Thyroid gland (tissue), 4 donors: ENCODE measurements at places on chromosomes 13 and 19. TPM values are rescaled to one million over a fixed set of nuclear protein-coding genes. Genes with fewer than 3 reads are reported as not detected.

DNA sequence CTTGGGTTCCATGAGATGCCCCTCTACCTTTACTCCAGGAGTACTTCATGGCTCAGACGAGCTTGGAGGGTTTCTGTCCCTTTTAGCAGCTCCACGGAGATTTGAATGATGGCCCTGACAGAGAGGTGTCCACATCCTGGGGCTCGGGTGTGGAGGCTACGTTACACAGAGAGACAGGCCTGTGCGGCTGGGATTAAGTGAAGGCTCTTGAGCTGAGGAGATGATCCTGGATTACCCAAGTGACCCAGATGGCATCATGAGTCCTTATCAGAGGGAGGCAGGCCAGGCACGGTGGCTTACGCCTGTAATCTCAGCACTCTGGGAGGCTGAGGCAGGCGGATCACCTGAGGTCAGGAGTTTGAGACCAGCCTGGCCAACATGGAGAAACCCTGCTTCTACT lies 12.4 kb downstream of the DPP9 start:
- no peak overlapping the region for H3K4me3 ChIP-seq
- DNase-seq = no peak
- no peak overlapping the region for H3K27ac ChIP-seq
- H3K4me1 ChIP-seq = no peaks in the 10 kb centered on the region
- H3K27me3 ChIP-seq = no peaks in the 10 kb centered on the region

GRCh38 chr19:19535311-19536191 lies 2.5 kb upstream of the CILP2 start:
- no peak for DNase-seq
- H3K4me3 ChIP-seq = no peak overlapping the region
- H3K36me3 ChIP-seq = no peaks in the 10 kb centered on the region

GRCh38 chr13:19713186-19713965 lies 69.4 kb downstream of the PSPC1 start:
- no peak overlapping the region for H3K27ac ChIP-seq
- H3K4me3 ChIP-seq = no peak overlapping the region
- H3K36me3 ChIP-seq = no peaks in the 10 kb centered on the region
- DNase-seq = no peak
- no peaks in the 10 kb centered on the region for H3K4me1 ChIP-seq
- H3K27me3 ChIP-seq = no peaks in the 10 kb centered on the region

DNA sequence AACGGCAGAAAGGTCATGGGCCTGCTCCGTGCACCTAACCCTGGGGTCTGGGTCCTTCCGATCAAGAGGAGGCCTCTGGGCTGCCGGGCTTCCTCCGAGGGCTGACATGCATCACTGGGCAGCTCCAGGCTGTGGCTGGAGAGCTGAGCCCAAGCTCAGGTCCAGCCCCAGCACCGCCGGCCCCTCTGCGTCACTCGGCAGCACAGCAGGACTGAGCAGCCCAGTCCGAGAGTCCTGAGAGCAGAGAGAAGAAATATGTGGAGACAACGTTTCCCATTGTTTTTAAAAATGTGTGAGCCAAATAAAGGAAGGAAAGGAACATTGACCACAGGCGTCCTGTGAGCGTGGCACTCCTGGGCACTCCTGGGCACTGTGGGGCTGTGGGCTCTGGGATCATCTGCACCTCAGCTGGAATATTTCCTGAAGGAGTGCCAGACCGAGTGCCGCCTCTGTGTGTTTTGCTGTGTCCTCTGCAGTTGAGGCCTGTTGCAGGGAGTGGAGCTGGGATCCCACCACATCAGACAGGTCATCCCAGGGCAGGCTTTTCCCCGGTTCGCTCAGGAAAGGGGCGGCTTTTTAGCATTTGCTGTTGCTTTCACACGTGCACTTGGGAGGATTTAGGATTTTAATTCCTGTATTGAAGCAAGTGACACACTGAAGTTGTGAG lies 37.8 kb upstream of the TFDP1 start:
- H3K36me3 ChIP-seq = no peaks in the 10 kb centered on the region
- no peaks in the 10 kb centered on the region for H3K27me3 ChIP-seq
- no peak overlapping the region for H3K27ac ChIP-seq
- H3K4me1 ChIP-seq = peaks cover 19% of the 10 kb centered on the region

- DNase-seq = no peak
- no peaks in the 10 kb centered on the region for H3K27me3 ChIP-seq
- no peak overlapping the region for H3K4me3 ChIP-seq
- no peak overlapping the region for H3K27ac ChIP-seq
- no peaks in the 10 kb centered on the region for H3K36me3 ChIP-seq
Observed at GRCh38 chr13:77388944-77389624, 62.2 kb upstream of the MYCBP2 start.

DNA sequence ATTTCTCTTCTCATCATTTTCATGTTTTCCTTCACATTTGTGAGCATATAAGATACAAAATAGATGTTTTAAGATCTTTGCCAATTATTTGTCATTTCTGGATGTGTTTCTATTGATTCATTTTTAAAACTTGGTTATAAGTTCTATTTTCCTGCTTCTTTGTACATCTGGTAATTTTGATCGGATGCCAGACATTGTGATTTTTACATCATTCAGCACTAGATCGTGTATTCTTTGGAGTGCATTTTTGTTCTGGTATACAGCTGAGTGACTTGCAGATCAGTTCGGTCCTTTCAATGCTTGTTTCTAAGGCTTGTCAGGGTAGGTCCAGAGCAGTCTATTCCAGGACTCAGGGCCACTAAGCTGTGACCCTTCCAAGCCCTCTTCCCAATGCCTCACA lies 198.2 kb downstream of the KLF12 start:
- H3K4me3 ChIP-seq = no peak overlapping the region
- no peak overlapping the region for H3K27ac ChIP-seq
- no peak for DNase-seq
- H3K4me1 ChIP-seq = peaks cover 3% of the 10 kb centered on the region

Gene CACNG6
- total RNA-seq = not detected

DNA sequence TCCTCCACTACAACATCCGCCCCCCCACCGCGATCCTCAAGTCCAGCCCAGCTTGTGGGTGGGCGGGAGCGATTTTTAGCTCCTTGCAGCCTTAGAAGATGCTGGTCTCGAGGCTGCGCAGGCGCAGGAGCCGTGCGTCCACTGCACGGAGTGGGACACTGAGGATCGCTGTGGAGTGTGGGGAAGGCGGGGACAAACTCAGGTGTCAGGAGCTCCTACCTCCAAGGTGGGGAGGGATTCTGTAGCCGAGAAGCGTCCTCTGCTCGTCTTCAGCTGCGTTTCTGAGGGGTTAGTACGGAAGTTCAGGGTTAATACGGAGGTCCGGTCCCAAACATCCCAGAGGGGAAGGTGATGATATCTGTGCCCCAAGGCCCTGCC lies at the start of gene RTBDN:
Gene RTBDN, minus strand, starts transcription at position 14 of the 378 bp plus-strand sequence. CDS start 4,600 bp downstream, outside the sequence.
- H3K27me3 ChIP-seq = peaks cover 54% of the 10 kb centered on the region
- H3K4me3 ChIP-seq = no peak within 1 kb of the TSS
- H3K4me1 ChIP-seq = peaks cover 26% of the 10 kb centered on the region
- no peak within 1 kb of the TSS for H3K27ac ChIP-seq
- DNase-seq = no peak

DNA sequence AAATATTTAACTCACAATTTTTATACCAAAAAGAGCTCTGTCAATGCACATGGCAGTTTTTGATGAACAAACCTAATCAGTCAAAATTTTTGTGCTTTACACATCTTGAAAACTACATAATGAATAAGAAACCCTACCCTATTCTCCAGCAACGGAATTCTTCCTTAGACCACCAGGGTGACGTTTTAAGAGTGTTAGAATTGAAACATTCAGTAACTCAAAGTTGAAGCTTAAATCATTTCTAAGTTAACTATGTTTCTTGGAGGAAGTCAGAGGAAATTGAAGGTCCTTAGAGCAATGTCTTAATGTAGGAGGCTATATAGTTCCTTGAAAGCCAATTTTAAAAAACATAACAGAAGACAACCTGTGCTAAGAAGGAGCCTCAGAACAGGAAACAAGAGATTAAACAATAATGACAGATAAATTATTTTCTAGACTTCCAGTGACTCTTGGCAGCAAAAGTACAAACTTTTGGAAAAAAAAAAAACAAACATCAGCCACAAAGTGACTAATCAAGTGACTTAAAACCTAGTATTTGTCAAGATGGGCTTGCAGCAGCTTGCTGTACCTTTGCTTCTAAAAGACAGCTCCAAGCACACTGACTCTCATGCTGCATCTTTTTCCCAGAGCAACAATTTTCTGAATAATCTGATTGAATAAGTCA lies 6.2 kb downstream of the SPRY2 start:
- no peak overlapping the region for H3K27ac ChIP-seq
- H3K4me3 ChIP-seq = no peak overlapping the region
- H3K36me3 ChIP-seq = peaks cover 4% of the 10 kb centered on the region
- H3K4me1 ChIP-seq = no peaks in the 10 kb centered on the region

Gene HRC
- total RNA-seq = 4.1 TPM

GRCh38 chr13:46543287-46543686 lies 9.7 kb upstream of the LRCH1 start:
- H3K27ac ChIP-seq = no peak overlapping the region
- no peak overlapping the region for H3K4me3 ChIP-seq
- DNase-seq = no peak

GRCh38 chr13:101267656-101268055 lies 148.7 kb downstream of the NALCN start:
- no peak overlapping the region for H3K4me3 ChIP-seq
- H3K27ac ChIP-seq = no peak overlapping the region
- no peaks in the 10 kb centered on the region for H3K27me3 ChIP-seq
- H3K36me3 ChIP-seq = no peaks in the 10 kb centered on the region

Gene SIGLEC9
- total RNA-seq = 1.7 TPM

DNA sequence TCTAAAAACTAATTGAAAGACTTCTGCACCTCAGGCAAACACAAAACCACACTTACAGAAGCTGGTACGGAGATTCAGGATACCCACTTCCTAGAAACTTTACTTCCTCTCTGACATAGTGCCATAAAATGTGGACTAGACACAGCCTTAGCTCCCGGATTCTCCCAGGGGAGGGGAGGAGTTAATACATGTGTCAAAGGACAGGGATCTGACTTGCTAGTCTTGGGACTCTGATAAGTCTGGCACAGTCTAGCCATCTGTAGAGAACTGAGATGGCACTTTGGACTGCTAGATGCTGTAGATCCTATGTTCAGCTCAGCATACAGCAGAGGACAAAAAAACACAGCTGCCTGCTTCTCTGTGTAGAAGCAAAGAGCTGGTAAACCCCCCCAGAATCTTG lies 769.8 kb upstream of the MIR17HG start:
- H3K27me3 ChIP-seq = no peaks in the 10 kb centered on the region
- DNase-seq = no peak

- H3K36me3 ChIP-seq = peaks cover 19% of the 10 kb centered on the region
- H3K4me3 ChIP-seq = no peak overlapping the region
- no peak for DNase-seq
- peaks cover 29% of the 10 kb centered on the region for H3K4me1 ChIP-seq
- no peak overlapping the region for H3K27ac ChIP-seq
- H3K27me3 ChIP-seq = no peaks in the 10 kb centered on the region
Observed at GRCh38 chr19:44813070-44813840, 4.4 kb downstream of the BCAM start.

- no peak overlapping the region for H3K4me3 ChIP-seq
- H3K27me3 ChIP-seq = no peaks in the 10 kb centered on the region
- no peaks in the 10 kb centered on the region for H3K36me3 ChIP-seq
- DNase-seq = no peak
- peaks cover 14% of the 10 kb centered on the region for H3K4me1 ChIP-seq
Observed at GRCh38 chr13:113402471-113403254, 38.7 kb upstream of the GRTP1 start.

DNA sequence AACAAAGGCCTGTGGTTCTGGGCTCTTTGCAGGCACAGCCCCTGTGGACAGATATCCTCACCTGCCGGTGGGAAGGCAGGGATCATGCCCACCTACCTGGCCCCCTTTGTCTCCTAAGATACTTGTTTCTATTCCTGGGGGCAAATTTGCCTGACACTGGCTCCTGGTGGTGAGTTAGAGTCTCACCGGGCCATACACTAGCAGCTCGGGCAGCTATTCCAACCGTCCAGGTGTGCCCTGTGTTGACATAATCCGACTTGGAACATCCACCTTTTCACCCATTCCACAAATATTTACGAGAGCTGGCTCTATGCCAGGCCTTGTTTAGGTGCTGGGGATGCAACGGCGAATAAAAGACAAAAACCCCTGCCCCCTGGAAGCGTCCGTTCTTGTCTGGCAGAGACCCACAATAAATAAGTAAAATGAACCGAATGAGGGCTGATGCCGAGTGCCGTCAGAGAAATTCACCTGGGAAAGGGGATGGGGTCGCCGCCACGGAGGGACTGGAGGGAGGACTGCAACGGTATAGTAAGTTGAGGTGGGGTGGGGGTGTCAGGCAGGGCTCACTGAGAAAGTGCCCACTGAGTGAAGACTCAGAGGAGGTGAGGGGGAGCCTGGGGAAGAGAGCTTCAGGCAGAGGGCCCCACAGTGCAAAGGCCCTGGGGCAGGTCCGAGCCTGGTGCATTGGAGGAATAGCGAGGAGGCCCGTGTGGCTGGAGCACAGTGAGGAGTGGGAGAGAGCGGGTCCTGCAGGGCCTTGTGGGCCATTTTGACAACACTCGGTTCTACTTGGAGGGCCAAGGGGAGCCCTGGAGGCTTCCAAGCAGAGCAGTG lies 43.2 kb upstream of the RANBP3 start:
- no peaks in the 10 kb centered on the region for H3K4me1 ChIP-seq
- no peaks in the 10 kb centered on the region for H3K27me3 ChIP-seq
- no peak overlapping the region for H3K4me3 ChIP-seq
- H3K36me3 ChIP-seq = no peaks in the 10 kb centered on the region

Gene TMIGD2
- not detected for total RNA-seq

GRCh38 chr19:24071078-24071477 lies 15.9 kb upstream of the ZNF254 start:
- no peaks in the 10 kb centered on the region for H3K4me1 ChIP-seq
- no peaks in the 10 kb centered on the region for H3K27me3 ChIP-seq
- no peak overlapping the region for H3K4me3 ChIP-seq

Gene ZFP28
- total RNA-seq = 9.8 TPM

DNA sequence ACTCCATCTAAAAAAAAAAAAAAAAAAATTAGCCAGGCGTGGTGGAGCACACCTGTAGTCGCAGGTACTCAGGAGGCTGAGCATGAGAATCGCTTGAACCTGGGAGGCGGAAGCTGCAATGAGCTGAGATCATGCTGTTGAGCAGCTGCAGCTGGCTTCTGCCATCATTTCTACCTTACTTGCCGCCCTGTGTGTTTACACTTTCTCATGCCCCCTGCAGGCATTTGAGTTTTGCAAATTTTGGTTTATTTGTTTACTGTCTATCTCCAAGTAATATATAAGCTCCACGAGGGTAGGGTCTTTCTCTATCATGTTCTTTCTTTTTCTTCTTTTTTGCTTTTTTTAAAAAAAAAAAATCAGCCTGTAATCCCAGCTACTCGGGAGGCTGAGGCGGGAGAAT lies 18.0 kb downstream of the CACNG6 start:
- no peaks in the 10 kb centered on the region for H3K4me1 ChIP-seq
- DNase-seq = no peak
- H3K36me3 ChIP-seq = no peaks in the 10 kb centered on the region
- no peak overlapping the region for H3K4me3 ChIP-seq
- H3K27ac ChIP-seq = no peak overlapping the region

- H3K4me3 ChIP-seq = no peak overlapping the region
- H3K36me3 ChIP-seq = no peaks in the 10 kb centered on the region
- H3K27me3 ChIP-seq = no peaks in the 10 kb centered on the region
- H3K4me1 ChIP-seq = no peaks in the 10 kb centered on the region
- H3K27ac ChIP-seq = no peak overlapping the region
Observed at GRCh38 chr13:64429691-64430090, 2800.4 kb downstream of the PCDH9 start.

- H3K27ac ChIP-seq = no peak overlapping the region
- DNase-seq = no peak
- H3K4me3 ChIP-seq = no peak overlapping the region
- no peaks in the 10 kb centered on the region for H3K36me3 ChIP-seq
- no peaks in the 10 kb centered on the region for H3K4me1 ChIP-seq
Observed at GRCh38 chr13:109036078-109036780, 406.8 kb downstream of the MYO16 start.
